Stimulated activated CD8-positive, alpha-beta memory T cell treated with anti-CD3 and anti-CD28 coated beads, Interleukin-15, amount 100 ng/mL, for 1 hour (primary cell): ENCODE measurements at places on chromosomes 12 and 14.

DNA sequence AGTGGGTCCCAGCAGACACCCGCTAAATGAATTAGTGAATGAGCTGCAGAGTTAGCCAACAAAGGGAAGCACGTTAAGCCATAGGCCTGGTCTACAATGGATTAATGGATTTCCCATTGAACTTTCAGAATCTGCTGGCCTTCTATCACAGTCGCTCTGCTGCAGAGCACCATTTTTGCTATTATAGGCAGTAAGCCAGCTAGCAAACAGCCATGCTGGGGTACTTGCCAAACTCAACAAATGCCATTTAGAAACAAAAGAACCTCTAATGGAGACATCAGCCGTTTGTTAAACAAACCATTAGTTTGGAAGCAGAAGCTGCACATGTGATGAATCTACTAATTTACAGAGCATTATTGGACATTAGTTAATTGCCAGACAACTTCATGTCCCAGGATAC, 181.1 kb upstream of the STXBP6 start:
- no peak for DNase-seq

DNA sequence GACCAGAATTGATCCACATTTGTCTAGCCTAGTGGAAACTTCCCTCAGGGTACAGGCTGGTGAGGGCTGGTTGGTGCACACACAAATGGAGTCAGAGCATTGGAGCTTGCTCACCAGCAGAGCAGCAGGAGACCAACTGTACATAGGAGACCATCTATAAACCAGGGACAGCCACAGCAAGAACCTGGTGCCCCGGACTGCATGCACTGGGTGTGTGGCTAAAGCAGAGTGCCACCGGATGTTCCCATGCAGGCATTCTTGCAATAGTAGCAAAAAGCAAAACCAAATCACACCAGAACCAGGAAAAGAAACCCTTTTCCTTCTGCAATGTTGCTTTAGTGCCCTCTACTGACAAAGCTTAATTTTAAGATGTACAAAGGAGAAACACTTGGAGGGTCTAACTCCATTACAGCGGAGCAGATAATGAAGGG, 136.4 kb downstream of the MDGA2 start:
- no peak for DNase-seq

GRCh38 chr12:88518863-88519403, 61.3 kb downstream of the KITLG start:
- no peak for DNase-seq

DNA sequence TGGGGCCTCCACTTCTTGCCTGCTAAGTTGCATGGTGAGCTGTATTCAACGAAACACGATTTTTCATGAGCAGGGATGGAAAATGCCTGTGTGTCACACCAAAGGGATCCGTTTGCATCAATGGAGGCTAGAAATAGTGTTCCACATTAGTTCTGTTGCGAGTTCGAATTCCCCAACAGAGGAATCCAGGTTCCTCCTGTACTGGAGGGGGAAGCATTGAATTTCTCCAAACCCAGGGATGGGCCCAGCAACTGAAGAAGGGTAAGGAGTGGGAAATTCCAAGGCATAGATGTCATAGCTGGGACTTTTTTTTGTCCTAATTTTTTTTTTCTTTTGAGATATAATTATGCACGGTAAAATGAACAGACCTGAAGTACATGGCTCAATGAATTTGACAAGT, 336.2 kb downstream of the DPF3 start:
- DNase-seq: no peak

DNA sequence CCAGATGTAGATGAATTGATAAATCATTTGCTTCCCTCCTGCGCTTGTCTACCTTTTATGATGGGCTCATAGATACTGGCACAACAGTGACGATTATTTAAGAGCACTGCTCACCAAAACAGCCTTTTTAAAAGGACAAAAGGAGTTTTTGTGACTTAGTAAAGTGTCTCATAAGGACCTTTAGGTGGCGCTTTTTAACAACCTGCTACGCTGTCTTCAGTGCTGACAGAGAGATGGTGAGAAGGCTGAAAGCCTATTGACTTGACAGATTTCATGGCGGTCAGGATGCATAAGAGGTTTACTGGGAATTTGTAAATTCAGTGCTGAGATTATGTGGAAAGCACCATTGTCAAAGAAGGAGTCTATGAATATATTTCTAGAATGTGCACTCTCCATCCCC, 87.6 kb downstream of the SLC15A5 start:
- DNase-seq: no peak

DNA sequence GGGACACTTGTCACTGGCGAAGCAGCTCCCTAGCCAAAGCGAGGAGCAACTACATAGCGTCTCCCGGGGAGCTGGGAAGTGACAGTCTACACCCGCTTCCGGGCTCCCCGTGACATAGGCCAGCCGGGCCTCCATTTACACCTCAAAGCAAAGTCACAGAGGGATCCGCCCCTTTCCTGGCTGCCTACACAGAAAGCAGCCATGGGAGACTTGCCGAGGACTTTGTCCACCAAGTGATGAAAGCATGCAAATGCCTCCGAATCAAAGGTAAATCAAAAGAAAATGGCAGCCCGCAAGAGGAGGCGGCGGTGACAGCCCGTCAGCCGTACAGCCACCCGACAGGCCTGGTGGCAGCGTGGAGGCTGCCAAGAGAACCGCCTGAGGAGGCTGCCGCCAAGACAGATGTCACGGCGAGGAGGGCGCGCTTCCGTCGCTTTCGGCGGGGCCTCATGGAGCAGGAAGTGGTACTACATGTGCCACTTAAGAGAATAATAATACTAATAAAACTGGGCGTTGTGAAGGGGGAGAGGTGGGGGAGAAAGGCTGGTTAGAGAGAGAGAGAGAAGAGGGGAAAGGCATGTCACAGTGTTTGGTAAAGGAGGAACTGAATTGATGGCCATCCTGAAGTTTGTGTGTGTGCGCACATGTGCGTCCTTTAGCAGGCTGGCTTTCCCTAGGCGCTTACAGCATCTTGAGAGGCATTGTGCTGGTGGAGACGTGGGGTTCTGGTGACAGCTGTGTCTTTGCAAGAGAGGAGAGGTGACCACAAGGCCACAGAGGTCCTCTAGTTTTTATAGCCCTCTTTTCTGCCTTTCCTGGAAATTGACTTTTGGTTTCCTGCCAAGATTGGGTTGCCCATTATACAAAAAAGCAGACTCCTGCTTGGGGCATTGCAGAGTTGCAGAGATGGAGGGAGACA, 661.7 kb downstream of the VRK1 start:
- peak; percentile 59 for DNase-seq
